BE2C (cell line): ENCODE measurements at places on chromosomes 1 and 21.

GRCh38 chr21:39451332-39452206, at the start of gene SH3BGR:
TSS of gene SH3BGR (plus strand) at chr21:39451970. CDS start at chr21:39452097, 127 bp downstream.
- peak; percentile 35 for DNase-seq

GRCh38 chr1:70459496-70460225, 48.6 kb downstream of the CTH start:
- DNase-seq = peak; percentile 19

DNA sequence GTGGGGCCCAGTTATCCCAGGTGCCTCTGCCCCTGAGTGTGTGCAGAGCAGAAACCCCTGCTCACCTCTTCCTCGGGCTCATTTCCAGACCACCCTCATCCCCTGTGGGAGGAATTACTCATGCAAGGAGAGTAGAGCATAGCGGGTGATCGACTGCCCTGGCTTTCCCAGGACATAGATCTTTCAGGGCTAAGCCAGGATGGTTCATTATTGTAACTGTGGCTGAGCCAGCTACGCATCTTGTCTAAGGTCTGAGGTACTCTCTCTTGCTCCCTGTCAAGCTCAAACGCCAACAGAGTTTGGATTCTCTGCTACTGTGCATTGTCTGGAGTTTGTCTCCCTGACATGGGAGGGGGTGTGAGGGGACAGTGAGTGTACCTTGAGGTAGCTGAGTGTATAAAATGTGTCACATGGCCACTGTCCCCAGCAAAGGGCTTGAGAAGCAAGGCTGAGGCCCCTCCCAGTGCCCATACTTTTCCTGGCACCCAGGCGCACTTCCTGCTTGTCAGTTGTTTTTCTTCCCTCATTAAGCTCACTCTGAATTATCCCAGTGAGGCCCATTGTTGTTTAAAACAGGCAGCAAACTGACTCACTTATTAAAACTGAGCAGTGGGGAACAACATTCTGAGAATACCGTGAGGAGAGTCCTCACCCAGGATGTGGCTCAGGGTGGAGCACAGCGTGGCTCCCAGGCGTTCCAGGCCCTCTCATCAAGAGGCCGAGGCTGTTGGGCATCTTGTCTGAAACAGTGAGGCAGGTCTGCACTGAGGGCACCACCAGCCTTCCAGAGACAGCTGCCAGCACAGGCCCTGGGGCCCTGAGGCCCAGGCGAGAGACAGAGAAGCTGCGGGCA, 92.9 kb downstream of the LAMC2 start:
- DNase-seq = no peak

DNA sequence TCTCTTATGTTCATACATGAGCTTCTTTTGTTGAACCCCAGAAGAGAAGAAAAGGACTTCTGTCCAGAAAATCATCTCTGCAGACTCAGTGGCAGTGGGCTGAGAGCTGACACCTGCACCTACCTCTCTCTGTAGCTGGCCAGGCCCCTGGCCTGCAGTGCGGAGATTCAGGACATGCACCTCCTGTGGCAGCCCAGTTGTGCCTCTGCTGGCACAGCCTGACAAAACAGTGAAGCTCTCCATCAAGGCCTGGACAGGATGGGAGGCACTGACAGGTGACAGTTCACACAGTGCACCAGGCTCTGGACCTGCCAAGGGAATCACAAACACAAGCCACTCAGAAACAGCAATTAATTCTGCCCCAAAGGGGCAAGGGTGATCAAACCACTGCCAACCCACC, 88.8 kb downstream of the TGFBR3 start:
- DNase-seq = no peak

- DNase-seq = peak; percentile 81
These were observed 2.1 kb downstream of the ADAMTS4 start for GRCh38 chr1:161196521-161197451.

- no peak for DNase-seq
These were observed 687 bp upstream of the RASSF5 start for GRCh38 chr1:206506405-206507283.

GRCh38 chr1:115479055-115479482, 141.0 kb upstream of the NGF start:
- no peak for DNase-seq
